ENCODE measurements at places on chromosomes 3 and 15.

GRCh38 chr3:161132391-161132790 is 27.2 kb upstream of the B3GALNT1 start:
- no peak for DNase-seq

- DNase-seq, result no peak
Measured at GRCh38 chr3:71554649-71555048, 28.9 kb downstream of the FOXP1 start.

- DNase-seq, result no peak
Measured at GRCh38 chr3:123759871-123760270, 124.3 kb downstream of the MYLK start.

GRCh38 chr3:190902292-190902691 is 39.8 kb upstream of the GMNC start:
- DNase-seq, result no peak

DNA sequence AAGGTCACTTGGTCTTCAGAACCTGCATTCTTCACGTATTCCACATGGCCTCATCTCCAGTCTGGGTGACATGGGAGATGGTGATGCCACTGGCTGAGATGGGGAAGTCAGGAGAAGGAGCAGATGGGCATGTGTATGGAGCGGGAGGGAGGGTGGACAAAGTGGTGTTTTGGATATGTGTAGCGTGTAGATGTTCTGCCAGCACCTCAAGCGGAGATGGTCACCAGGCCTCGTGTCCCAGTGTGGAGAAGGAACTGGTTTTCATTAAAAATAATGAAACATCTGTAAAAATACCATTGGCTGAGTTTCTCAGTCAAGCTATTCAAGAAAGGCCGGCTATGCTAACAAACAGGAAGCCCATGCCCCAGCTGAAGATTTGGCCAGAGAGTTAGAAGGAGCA is 26.2 kb downstream of the LARP6 start:
- no peak for DNase-seq

DNA sequence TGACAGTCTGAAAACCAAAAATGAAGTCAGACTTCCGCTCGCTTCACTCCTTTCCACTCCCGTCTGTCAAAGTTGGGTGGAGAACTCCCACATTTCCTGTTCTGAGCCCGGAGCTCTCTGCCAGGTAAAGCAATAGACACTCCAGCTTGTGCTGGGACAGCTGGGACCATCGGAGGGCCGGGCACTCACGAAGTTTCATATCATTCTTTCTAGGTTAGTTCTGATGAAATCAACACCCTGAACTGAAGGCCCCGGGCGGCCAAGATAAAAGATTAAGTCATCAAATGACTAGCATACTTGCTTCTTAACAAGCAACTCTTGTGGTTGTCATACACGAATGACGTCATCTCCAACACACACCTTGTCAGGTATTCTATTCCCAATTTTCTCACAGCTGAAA is 42.1 kb downstream of the MAGI1 start:
- no peak for DNase-seq

- DNase-seq, result no peak
Measured at GRCh38 chr3:10915376-10915775, 77.2 kb upstream of the SLC6A1 start.

DNA sequence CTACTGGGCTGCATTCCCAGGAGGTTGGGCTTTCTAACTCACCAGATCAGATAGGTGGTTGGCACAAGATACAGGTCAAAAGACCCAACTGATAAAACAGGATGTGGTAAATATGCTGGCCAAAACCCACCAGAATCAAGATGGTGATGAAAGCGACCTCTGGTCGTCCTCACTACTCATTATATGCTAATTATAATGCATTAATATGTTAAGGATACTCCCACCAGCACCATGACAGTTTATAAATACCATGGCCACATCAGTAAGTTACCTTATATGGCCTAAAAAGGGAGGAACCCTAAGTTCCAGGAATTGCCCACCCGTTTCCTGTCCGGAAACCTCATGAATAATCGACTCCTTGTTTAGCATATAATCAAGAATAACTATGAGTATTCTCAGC is 31.6 kb downstream of the CFAP44 start:
- no peak for DNase-seq

DNA sequence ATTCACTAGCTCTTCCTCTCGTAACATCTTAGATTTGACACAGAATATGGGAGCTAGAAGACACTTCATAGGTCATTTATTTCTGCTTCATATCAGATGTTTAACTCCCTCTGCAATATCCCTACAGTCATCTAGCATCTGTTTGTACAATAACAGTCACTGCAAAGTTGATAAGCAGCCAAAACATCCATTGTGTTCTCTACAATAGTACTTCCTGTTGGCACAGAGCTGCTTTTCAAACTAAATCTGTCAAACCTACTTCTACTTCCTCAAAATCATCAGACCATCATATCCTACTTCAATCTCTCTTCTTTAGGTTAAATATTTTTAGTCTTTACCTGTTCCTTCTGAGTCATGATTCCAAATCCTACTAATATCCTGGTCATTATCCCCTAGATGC is 233.2 kb downstream of the FGF12 start:
- no peak for DNase-seq

DNA sequence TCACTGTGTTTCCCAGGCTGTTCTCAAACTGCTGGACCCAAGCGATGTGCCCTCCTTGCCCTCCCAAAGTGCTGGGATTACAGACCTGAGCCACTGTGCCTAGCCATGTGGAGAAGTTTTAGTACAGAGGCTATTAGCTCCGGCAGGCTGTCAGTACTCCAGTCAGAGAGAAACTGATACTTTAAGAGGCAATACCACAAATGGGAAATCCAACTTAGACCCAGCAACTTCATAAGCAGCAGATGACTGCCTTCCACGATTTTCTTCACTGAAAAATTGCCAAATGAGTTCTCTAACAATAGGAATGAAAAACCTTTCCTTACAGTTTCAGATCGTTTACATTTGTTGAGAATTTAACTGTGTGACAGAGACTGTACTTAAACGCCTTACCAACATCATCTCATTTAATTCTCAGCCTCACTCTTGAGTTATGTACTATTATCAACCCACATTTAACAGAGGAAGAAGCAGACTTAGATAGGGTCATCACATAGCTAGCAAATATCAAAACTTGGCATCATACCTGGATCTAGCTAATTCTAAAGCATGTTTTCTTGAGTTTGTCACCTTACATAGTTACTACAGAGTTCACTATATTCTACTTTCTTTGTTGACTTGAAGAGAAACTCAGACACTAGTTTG is 127.4 kb downstream of the TCF12 start:
- no peak for DNase-seq

DNA sequence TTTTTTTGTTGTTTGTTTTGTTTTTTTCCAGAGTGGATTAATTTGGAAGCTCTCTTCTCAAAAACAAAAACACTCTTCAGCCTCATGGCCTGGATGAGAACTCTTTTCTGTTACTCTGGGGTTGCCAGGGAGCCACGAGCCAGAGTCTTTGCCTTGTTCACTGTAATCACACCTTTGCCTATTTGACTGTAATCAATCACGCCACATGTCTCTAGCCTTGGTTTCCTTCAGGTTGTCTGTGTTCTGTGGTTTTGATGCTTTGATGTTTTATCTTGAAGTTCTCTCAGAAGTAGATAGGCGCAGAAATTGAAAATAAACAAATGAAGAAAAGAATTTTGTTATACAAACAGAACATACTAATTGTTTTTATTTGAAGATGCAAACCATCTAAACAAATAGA is 62.3 kb upstream of the IGF1R start:
- no peak for DNase-seq

DNA sequence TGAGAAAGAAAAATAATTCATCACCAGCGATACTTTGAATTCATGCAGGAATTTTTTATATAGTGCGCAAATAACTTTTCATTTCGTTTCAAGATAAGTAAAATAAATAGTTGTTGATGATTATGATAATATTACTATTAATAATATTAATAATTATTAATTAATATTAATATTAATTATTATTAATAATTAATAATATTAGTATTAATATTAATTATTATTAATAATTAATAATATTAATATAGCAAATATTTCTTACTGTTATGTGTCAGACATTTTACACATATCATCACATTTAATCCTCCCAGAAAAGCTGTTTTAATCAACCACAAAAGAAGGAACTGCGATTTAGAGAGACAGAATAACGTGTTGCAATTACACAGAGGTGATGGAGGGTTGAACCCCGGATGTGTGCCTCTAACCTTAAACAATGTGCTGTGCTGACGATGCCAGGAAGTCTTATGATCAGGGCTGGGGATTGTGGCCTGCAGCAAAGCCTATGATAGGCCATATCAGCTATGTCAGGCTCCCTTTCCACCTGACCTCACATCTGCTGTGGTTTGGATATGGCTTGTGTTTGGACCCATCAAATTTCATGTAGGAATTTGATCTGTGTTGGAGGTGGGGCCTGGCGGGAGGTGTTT is 263.5 kb upstream of the NR2F2 start:
- no peak for DNase-seq

DNA sequence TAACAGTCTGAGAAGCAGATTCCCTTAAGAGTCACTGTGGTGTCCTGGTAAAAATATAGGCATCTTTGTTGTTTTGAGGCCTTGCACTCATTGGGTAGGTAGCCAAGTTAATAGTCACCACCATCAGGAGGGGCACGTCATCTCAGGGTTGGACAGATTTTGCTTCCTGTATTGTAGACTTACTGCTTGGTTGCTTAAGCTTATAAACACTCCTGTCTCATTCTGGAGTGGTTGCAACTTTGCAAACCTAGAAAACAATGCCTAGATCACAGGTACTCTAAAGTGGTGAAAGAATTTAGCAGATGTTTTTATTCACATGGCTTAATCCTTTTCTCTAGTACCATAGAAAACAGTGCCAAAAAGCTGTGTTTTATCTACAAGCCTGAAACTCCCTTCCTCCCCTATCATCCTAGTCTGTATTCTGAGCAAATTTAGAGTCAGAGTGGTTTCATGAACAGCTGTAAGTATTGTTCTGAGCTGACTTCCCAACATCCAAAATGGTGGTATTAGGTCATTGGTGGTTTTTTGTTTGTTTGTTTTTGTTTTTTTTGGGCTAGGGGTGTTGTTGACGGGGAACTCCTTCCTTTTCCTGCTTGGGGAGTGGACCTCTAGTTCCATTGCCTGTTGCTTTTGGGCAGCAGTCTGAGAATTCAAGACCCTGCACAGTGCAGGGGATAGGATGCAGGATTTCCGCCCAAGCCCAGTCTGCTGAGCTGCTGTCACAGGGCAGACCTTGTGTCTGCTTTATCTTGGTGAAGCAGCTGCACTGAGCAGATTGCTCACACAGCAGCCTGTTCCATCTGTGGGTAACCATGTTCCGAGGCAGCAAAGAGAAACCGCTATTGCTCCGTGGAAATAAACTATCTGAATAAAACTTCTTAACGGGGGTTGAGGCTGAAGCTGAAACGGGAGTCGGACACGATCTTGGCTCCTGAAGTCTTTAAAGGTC is 202.0 kb downstream of the AKAP13 start:
- DNase-seq, result peak; percentile 69

DNA sequence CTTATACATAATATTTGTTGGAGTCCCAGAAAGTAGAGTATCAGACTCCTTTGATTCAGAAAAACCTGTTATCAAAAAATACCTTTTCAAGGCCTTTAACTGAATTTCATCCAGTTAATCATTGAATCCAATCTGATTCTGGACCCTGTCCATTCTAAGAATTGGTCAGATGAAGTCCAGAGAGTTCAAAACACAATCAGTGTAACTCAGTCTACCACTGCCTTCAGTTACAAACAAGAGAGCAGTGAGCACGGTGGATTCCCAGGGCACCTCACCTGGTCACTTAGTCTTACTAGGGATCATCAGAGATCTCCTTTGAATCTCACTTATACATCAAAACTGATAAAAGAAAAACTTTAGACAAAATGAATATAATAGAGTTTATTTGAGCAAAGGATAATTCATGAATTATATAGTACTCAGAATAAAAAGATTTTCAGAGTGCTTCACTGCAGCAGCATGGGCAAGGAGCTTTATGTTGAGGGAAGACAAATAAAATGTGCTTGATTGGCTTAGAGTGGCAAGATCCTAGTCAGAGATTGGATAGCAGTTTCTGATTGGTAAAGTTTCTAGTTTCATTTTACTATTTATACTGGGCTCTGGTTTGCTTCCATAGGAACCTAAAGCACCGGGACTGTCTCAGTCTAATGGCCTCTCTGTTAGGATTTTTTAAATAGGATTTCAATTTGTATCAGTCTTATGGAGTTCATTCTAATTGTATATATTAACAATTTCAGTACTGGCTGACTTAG is 474.9 kb upstream of the GOLIM4 start:
- DNase-seq, result no peak

GRCh38 chr15:55588815-55589115 is 620 bp upstream of the PYGO1 start:
- DNase-seq, result no peak

GRCh38 chr3:159923336-159923735 is 65.3 kb upstream of the IL12A start:
- DNase-seq, result no peak

GRCh38 chr3:31277582-31277981 is 255.1 kb upstream of the STT3B start:
- DNase-seq, result no peak

DNA sequence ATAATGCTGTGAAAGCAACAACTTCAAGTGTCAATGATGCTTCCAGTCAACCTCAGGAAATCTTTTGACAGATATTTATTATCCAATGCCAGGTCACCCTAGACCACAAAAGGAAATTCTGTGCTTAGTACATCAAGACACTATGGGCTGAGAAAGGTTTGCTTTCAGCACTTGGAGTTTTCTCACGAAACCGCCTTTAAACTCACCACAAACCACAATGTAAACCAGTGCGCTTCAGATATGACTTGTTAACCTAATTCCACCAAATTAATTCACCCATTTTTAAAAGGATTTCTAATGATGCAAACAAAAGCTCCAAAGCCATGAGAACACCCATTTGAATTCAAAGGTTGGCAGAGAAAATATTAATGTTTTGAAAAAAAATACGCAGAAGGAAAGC is 292.9 kb upstream of the NR2F2 start:
- DNase-seq, result peak; percentile 21

DNA sequence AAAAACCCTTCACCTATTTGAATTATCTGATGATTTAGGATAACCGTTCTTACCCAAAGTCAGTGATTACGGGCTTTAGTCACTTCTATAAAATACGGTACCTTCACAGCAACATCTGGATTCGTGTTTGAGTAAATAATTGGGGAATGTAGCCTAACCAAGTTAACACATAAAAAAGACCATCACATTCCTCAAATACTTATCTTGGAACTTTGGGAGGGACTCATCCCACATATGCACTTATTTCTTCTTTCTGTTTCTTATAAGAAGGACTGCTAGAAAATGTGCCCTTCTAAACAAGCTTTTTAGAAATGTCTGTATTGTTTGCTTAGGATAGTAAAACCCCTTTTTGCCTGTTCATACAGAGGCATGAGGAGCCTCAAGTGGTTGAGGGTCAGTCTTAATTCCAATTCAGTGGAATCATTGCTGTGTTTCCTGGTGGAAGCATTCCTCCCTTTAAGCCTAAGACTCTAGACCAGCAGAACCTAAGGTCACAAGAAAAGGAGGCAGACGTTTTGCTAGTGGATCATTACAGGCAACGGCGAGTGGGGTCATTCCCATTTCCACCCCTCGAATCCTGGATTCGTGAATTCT is 67.5 kb downstream of the TMEM44 start:
- DNase-seq, result no peak
